Activated T-helper 1 cell treated with Interleukin-2 at 50 U/mL for 16 hours (primary cell): ENCODE measurements at places on chromosomes 1 and 21.

- DNase-seq: no peak
Measured at GRCh38 chr1:64687725-64688327, 57.0 kb upstream of the RAVER2 start.

- DNase-seq: no peak
Measured at GRCh38 chr1:42936309-42937078, 22.2 kb downstream of the SLC2A1 start.

GRCh38 chr1:34328281-34328799 lies 151.6 kb downstream of the C1orf94 start:
- no peak for DNase-seq

DNA sequence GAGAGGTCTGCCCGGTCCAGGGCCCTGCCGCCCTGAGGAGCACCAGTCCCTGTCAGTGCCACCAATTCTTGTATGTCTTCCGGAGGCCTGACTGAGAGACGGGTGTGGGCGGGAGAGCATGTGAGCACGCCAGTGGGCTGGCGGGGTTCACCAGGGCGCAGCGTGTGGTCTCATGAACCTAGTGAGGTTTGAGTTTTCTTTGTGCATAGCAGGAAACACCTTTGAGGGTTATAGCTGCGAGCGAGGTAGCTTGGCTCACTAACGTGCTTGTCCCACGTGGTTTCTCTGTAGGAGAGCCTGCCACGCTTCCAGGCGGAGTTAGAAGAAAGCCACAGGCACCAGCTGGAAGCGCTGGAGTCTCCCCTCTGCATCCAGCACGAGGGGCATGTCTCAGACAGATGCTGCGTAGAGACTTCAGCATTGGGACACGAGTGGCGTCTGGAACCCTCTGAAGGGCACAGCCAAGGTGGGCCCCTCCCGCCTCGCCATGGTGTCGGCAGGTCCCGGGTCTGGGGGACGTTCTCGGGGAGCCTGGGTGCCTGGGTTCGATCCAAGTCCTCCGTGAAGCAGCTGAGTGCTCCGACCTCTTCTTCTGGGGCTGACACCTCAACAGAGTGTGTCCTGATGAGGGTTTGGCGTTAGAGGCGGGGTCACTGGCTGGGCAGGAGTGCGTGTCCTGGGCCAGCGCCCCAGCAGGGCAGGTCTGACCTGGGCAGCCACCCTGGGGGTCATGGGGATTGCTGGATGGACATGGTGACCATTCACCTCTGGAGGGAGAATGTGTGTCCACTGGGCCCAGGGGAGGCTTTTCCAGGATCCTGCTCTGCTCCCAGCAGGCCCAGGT lies 31.4 kb downstream of the PCNT start:
- DNase-seq: no peak

DNA sequence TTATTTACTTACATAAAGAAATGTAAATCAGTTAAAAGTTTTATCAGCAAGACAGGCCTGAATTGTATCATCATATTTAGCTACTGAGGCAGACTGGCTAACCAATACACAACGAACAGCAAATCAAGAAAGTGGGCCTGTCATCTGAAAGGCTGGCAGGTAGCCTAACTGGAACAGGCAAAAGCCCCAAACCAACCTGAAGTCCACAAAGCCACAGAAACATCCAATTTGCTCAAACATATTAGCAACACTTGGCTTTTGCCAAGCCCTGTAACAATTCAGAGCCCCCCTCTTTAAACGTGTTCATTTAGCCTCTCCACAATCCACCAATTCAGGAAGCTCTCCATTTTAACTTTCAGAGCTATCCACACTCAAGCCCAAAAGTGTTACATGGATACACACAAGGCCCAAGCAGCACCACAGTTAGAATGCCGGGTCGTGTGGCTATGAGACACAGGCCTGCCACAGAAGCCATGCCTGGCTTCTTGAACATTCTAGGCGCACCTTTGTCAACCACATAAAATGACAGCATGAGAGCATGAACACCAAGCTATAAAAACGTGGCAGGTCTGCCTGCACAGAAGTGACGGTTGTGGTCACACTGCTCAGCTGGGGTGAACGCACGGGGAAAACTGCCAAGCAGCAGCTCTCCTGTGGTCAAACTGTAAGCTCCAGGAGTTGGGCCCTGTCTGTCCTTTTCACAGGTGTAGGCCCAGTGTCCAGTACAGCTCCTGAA lies 49.3 kb downstream of the CD34 start:
- DNase-seq: no peak

GRCh38 chr1:208551024-208551423 lies 306.8 kb upstream of the PLXNA2 start:
- DNase-seq: no peak

DNA sequence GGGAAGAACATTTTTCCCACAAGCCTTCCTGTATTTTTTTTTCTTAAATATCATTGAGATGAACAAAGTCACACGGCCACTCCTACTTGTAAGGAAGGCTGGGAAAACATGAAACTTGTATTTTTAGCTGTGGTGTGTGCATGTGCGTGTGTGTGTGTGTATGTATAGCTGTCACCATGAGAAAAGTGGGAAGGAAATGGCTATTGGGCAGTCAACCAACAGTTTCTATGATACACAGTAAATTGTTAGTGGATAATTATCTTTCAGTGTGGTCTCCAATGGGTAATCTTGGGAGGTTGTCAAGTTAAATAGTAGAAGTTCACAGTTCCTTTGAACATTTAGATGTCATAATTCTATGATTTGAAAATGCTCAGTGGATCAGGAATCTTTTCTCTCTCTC lies 132.7 kb upstream of the USP24 start:
- no peak for DNase-seq

- DNase-seq: no peak
Measured at GRCh38 chr1:168879896-168880734, 151.1 kb upstream of the DPT start.

DNA sequence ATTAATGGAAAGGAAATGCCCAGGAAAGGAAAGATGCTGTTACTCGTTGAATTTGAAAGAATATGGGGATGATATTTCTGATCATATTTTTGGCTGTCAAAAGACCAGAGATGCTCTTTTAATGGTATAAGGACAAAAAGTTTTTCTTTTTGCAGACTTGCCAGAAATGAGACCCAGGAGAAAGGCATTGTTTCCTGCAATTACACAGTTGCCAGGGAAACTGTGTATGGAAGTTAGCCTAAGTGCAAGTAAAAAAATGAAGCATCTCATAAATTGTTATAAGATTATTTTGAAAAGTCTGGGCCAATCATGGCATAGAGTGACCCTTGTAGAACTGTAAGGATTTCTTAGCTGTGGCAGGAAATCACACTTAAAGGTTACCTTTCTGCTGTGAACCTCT lies 155.7 kb upstream of the BEND5 start:
- DNase-seq: no peak

DNA sequence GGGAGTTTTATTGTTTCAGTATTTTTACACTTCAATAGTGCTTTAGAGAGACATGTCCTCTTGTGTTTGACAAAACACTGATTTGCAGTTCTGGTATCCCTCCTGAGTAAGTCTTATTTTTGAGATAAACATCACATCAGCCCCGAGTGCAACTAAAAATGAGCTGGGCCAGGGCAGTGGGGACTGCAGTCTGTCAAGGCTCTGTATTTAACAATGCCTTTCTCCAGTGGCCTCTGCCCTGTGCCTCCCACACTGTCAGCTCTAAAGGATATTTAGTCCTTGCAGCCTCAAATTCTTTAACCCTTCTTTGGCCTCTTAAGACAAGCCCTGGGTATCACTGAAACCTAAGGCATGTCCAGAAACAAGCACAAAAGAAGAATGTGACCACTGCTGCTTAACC lies 160.6 kb downstream of the ST6GALNAC5 start:
- no peak for DNase-seq

DNA sequence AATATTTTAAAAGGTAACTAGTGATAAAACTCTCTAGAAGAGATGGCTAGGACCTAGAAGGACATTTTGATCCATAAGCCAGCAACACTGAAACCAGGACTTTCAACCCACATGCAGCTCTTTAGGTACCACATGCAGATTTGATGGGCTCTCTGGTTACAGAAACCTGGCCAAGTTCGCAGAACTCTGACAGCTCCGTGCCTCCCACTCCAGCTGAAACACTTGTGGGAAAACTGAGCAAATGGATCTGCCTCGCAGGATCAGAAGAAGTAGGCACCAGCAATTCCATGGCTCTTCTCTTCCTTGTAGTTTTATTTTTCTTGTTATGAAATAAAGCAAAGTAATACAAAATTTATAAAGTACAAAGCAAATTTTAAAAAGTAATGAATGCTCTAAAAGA lies 58.5 kb downstream of the ST6GALNAC5 start:
- DNase-seq: no peak

DNA sequence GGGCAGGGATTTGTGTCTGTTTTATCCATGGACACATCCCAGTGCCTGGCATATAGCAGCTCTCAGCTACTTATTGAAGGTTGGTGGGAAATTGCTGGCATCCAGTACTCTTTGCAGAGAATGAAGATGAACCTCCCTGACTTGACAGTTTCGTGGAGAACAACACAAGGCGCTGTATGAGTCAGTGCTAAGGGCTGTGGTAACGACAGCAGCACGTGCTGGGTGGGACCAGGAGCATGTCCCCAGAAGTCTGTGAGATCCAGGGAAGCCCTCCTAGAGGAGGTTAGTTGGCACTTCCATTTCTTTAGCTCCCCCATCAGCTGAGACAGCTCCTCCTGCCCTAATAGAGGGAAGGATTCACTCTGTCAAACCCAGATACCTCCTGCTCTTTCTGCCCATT lies 25.9 kb upstream of the IL19 start:
- no peak for DNase-seq

- DNase-seq: no peak
Measured at GRCh38 chr21:28338701-28339305, 653.9 kb downstream of the LTN1 start.

DNA sequence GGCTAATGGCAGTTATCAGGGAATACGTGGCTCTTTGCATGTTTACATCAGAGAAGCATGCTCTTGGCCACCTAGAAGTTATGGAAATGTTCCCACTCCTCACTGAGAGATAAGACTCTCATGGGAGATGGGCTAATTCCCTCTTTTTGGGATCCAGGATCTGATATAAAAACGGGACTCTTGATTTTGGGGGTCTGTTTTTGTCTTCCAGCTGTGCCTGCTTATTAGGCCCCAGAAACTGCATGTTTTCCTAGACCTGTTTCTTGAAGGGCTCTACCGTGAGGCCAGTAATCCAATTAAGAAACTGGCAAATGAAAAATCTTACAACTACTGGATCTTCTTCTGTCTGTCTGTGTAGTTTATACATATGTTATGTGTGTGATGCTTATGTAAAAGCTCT lies 47.0 kb upstream of the PTCH2 start:
- DNase-seq: no peak

GRCh38 chr21:14857529-14857928 lies 207.3 kb downstream of the NRIP1 start:
- DNase-seq: no peak

GRCh38 chr1:212542761-212543187 lies 65.8 kb upstream of the ATF3 start:
- DNase-seq: no peak

DNA sequence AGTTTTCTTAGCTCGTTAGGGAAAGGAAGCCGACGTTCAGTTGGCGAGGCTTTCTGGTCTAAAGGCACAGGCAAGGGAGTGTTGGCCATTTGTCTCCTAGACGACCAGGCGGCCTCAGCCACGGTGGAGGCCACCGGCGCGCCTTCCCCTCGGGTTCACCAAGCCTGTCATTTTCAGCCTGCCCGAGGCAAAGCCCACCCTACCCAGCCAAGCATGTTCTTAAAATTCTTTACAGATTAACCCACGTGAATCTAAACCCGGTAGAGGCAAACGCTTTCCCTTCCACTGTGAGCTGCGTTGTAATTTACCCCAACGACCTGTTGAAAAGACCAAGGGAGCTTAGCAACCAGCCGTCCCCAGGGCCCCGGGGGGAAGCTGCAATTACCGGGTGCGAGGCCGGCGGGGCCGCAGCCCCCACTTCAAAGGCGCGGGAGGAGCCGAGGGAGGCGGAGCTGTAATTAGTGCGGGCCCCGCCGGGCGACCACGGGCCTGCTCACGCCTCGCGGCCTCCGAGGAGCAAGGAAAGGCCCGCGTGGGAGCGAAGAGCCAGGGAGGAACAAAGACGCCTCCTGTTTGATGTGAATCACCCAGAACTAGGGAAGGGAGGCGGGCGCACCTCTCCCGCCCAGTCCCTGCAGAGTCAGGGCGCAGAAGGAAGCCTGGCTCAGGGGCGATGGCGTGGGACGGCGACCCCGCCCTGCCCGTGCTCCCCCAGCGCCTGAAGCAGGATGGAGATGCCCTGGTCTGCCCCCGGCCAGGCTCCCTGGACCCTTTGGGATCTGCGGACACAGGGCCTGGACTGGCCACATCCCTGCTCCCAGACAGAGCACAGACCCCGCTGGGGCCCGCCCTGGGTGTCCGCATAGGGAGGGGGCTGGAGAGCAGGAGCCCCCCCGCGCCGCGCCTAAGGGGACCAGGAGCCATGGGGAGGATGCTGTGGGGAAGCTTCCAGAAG lies 12.1 kb upstream of the TSPEAR start:
- no peak for DNase-seq

DNA sequence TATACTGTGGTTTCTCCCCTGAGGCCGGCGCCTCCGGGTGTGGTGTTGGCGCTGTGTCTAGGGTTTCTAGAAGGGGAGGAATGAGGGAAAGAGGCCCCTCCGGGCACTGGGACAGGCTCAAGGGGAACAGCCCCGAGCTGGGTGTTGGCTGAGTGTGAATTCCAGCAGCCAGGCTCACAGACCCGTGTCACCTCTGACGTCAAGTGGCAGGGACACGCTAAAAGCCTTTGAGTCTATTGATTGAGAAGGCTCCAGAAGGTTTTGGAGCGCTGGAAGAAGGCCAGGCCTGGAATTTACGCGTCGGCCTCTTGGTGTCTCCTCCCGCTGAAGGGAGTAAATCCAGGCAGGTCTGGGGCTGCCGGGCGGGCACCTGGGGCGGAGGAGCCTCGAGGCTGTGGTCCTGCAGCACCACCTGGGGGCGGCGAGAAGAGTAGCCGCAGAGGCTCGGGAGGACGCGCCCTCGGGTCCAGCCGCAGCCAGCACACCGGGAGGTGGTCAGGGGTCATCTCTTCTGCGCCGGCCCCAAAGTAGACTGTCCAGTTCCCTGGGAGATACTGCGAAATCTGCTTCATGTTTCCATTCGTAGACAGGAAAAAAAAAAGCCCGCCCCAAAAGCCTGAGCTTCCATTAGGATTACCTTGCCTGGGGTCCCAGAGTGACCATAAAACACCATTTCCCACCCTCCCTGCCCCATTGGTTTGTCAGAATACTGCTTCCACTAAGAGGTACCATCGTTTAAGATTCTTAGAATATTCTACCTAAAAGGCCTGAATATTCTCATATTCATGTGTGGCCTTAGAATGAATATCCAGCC lies 61.7 kb downstream of the TLR5 start:
- DNase-seq: peak; percentile 50

DNA sequence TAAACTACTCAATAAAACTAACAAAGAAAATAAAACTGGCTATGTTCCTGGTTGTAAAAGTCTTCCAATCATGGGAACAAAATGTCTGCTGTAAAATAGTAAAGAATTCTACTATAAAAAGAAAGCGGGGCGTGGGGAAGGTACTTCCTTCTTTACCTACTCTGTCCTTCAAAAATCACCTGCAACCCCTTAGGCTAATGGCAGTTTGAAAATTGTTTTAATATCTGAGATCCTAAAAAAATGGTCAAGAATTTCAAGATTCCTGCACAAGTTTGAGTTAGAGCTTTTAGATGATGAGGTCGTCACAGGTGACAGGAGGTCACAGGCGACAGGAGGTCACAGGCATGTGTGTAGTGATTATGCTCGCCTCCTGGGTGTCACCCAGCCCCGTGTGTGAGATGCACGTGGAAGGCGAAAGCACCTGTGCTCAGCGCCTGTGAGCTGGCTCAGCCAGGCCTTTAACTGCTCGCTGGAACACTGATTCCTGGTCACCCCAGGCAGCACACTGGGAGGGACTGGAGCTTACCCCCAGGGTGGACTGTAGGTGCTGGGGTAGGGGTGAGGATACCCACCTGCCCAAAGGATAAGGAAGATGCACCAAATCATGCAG lies 18.6 kb upstream of the TMPRSS2 start:
- no peak for DNase-seq

- no peak for DNase-seq
Measured at GRCh38 chr1:12296623-12297022, 66.8 kb downstream of the VPS13D start.
